SW 1271 (cell line): ENCODE measurements at places on chromosomes 3 and 15.

DNA sequence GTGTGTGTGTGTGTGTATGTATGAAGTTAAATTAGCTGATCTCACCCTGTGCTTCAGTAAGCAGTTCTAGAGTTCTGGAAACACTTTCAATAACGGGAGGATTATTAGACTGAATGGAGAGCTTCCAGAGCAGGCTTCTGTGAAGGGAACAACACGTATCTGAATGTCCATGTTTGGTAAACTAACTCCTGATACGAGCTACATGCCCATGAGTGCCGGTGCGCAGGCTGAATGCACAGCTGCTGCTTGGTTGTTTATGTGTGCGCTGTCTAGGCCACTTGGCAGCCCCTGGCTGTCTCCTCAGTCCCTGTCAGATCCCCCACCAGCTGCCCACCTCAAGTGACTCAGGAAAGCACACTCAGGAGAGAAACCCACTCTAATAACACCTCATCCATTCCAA lies 137.0 kb downstream of the EPHB1 start:
- no peak for DNase-seq

- no peak for DNase-seq
Measured at GRCh38 chr15:66095871-66096687, 157.5 kb downstream of the MEGF11 start.

- no peak for DNase-seq
Measured at GRCh38 chr3:81782585-81782984, 21.1 kb upstream of the GBE1 start.

- DNase-seq, result no peak
Measured at GRCh38 chr3:50352781-50353180, 2.1 kb downstream of the CYB561D2 start.

GRCh38 chr15:40510201-40510600 lies 39.4 kb downstream of the CHST14 start:
- DNase-seq, result no peak

GRCh38 chr3:123655400-123655799 lies 70.5 kb upstream of the HACD2 start:
- DNase-seq, result no peak

GRCh38 chr3:129834580-129834979 lies 58.9 kb downstream of the TMCC1 start:
- no peak for DNase-seq
